ENCODE measurements at places on chromosomes 5 and 9. TPM values are rescaled to one million over a fixed set of nuclear protein-coding genes. Genes with fewer than 3 reads are reported as not detected.

The TMEM215 gene
- not detected for total RNA-seq

The CSF1R gene
- 0.78 TPM for total RNA-seq

The DOLPP1 gene
- total RNA-seq: 13.9 TPM

The RASEF gene
- total RNA-seq: not detected

The TAF1L gene
- total RNA-seq: 0.05 TPM

The ADAMTS6 gene
- 0.44 TPM for total RNA-seq

The TAF11L3 gene
- not detected for total RNA-seq

The SLC34A1 gene
- not detected for total RNA-seq

The CDH10 gene
- not detected for total RNA-seq

The IL31RA gene
- 0.29 TPM for total RNA-seq

The CACNA1B gene
- 0.17 TPM for total RNA-seq

The KCTD16 gene
- 0.27 TPM for total RNA-seq

The MARCOL gene
- not detected for total RNA-seq

The PCDHGA12 gene
- 0.07 TPM for total RNA-seq

The CDX1 gene
- total RNA-seq: not detected

The PTGER4 gene
- 59.9 TPM for total RNA-seq

The DMRTA1 gene
- total RNA-seq: not detected

The MCIDAS gene
- total RNA-seq: not detected

The IFNE gene
- not detected for total RNA-seq

The ADAMTS16 gene
- not detected for total RNA-seq

The PCDHA9 gene
- total RNA-seq: not detected

The MAP1B gene
- total RNA-seq: 0.51 TPM

The PLAC8L1 gene
- 0.36 TPM for total RNA-seq

The FBN2 gene
- total RNA-seq: not detected

The SHISAL2B gene
- not detected for total RNA-seq

The DPP7 gene
- 208 TPM for total RNA-seq

The QRFP gene
- not detected for total RNA-seq

The C9 gene
- not detected for total RNA-seq

The ALDH7A1 gene
- total RNA-seq: 5.3 TPM

The PCDHGC4 gene
- total RNA-seq: not detected

The KLF4 gene
- total RNA-seq: 0.75 TPM

The GABRA6 gene
- not detected for total RNA-seq

The IFNA2 gene
- total RNA-seq: not detected

The NCS1 gene
- total RNA-seq: 26.8 TPM

The RNF180 gene
- not detected for total RNA-seq

The PPP3R2 gene
- not detected for total RNA-seq

The PCDHGA5 gene
- total RNA-seq: not detected

The LCN15 gene
- not detected for total RNA-seq

The PCDHA1 gene
- total RNA-seq: not detected

The CTNND2 gene
- total RNA-seq: not detected

The CTSV gene
- 1.1 TPM for total RNA-seq

The ANKDD1B gene
- total RNA-seq: not detected

The RIMOC1 gene
- 25.0 TPM for total RNA-seq

The STPG3 gene
- total RNA-seq: not detected

The PCDHA10 gene
- not detected for total RNA-seq

The FOXI1 gene
- total RNA-seq: not detected

The ZNF879 gene
- total RNA-seq: 2.4 TPM

The FRMD3 gene
- 0.62 TPM for total RNA-seq

The HK3 gene
- total RNA-seq: 0.22 TPM

The THG1L gene
- total RNA-seq: 33.5 TPM

The HTR4 gene
- total RNA-seq: not detected

The GMCL2 gene
- not detected for total RNA-seq

The CNTFR gene
- total RNA-seq: not detected

The TAS2R1 gene
- total RNA-seq: not detected

The ABLIM3 gene
- total RNA-seq: 0.10 TPM

The TXNDC8 gene
- total RNA-seq: not detected

The ENC1 gene
- total RNA-seq: 0.29 TPM

The SPOCK1 gene
- not detected for total RNA-seq

The MYORG gene
- 2.9 TPM for total RNA-seq
